CD4-positive, alpha-beta T cell (primary cell): ENCODE measurements at places on chromosomes 6 and 20. TPM values are rescaled to one million over a fixed set of nuclear protein-coding genes. Genes with fewer than 3 reads are reported as not detected.

The DTD1 gene
- 15.4 TPM for total RNA-seq

GRCh38 chr20:62411479-62412193 lies 4.6 kb upstream of the CABLES2 start:
- no peak for DNase-seq

DNA sequence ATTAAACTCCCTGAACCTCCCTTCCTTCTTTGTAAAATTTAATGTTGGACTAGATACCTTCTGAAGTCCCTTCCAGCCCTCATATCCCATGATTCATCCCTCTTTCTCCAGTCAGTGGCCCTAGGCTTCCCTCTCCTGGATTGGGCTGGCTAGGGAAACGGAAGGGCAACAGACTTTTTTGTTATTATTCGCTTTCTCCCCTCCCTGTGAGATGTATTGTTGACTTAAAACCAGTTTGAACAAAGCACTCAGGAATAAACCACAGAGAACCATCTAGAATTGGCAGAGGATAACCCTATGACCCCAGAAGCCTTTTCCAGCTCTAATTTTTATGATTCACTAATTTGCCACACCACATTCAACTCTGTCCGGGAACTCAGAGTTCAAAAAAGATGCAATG lies 239.7 kb upstream of the SUPT3H start:
- DNase-seq = no peak

- DNase-seq = peak; percentile 63
Observed at GRCh38 chr20:60210779-60211617, 252.8 kb downstream of the CDH26 start.

DNA sequence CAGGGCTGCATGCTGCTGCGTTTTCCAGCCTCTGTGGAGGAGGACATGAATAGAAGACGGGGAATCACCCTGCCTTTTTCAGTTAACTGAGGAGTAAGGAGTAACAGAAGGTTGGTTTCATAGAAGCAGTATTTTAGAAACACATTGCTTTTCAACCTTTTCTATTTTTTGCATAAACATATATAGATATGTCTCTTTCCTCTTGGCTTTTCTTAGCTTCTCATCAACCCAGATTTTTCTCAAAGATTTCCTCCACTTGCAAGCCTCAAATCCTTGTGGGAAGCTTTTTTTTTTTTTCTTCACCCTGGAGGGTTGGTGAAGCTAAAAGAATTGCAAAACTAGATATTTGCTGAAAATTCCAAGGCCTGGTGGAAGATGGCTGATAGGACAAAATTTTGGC lies 6.0 kb downstream of the SLC24A3 start:
- DNase-seq = no peak

- DNase-seq = no peak
Observed at GRCh38 chr6:163337958-163338357, 76.6 kb upstream of the QKI start.
